ENCODE measurements at places on chromosomes 3 and 15. TPM values are rescaled to one million over a fixed set of nuclear protein-coding genes. Genes with fewer than 3 reads are reported as not detected.

GRCh38 chr3:156434921-156435320 is 120.0 kb downstream of the SSR3 start:
- no peak for ATAC-seq

DNA sequence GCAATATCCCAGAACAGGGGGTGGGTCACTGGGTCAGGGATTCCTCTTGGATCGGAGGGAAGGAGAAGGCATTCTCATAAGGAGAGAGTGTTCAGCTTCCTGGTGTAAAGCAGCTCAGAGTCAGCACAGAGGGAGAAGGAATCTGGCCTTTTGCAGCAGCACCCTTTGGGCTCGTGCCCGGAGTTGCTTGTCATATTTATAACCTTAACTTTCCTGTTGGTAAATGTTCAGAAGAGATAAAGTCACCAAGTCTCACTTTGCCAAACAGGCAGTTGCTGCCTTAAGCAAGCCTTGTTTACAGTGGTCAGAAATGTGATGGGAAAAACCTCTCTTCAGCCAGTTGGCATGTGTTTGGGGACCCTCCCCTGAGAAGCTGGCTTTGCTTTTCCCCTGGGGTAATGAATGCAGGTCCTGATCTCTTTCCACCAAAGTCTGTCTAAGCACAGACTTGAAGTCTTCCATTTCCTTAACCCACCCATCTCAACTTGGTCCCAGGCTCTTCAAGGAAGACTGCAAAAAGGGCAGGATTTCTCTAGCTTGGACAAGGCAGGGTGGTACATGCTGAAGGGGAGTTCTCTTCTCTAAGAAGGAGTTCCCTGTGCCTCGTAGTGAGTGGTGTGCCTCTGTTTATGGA is 206.9 kb upstream of the BHLHE40 start:
- peak; percentile 77 for ATAC-seq

DNA sequence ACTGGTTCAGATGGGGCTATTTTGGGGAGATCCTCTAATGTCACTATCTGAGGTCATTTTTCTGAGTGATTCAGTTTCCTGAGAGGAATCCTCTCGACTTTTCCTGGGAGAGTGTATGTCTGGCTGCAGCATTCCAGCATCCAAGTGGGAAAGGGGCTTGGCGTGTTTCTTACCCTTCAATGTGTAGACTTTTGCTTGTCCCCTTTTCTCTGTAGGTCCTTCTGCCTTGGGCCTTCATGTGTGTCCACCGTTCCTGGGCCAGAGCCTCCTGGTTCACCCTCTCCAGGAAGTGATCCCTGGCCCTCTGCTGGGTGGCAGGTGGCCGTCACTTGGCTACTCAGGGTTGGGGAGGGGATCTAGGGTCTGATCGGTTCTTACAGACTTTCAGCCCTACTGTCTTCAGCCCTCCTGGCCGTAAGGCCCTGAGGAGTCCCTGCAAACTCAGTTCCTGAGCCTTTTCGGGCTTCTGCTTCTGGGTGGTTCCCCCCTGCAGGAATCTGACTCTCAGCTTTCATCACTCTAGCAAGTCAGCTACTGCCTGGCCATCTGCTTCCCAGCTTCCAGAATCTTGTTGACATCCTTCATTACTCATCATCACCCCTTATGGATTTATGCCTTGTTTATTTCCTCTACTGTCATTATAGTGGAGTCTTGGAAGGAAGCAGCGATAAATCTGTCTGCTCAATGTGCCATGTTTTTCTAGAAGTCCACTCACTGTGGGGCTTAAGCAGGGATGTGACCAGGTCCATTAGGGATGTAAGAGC is 36.5 kb downstream of the GOLGA6L10 start:
- no peak for ATAC-seq

- ATAC-seq, result no peak
These were observed 86.1 kb upstream of the NTRK3 start for GRCh38 chr15:88342666-88343065.

- ATAC-seq, result no peak
These were observed 47.4 kb upstream of the TPM1 start for GRCh38 chr15:62994975-62995681.

DNA sequence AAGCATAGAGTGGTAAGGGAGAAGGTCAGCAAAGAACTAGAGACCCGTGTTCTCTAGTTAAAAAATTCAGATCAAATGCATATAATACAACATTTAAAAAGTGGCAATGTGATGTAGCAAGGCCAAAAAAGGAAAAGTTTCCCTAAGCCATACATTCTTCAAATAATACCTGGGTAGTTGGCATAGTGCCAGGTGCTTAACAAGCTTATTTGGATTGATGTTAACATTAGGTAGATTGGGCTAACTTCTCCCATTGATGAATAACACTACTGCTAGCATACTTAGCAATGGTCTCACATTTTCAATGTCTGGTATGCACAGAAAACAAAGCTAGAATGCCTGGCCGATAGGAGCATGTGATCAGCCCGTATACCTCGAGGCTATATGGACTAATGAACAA is 283.6 kb upstream of the RARB start:
- ATAC-seq, result no peak

GRCh38 chr15:24955531-24955921 is 739 bp downstream of the SNRPN start:
- peak; percentile 1 for ATAC-seq

GRCh38 chr15:85362436-85363081 is 17.8 kb upstream of the AKAP13 start:
- no peak for ATAC-seq

DNA sequence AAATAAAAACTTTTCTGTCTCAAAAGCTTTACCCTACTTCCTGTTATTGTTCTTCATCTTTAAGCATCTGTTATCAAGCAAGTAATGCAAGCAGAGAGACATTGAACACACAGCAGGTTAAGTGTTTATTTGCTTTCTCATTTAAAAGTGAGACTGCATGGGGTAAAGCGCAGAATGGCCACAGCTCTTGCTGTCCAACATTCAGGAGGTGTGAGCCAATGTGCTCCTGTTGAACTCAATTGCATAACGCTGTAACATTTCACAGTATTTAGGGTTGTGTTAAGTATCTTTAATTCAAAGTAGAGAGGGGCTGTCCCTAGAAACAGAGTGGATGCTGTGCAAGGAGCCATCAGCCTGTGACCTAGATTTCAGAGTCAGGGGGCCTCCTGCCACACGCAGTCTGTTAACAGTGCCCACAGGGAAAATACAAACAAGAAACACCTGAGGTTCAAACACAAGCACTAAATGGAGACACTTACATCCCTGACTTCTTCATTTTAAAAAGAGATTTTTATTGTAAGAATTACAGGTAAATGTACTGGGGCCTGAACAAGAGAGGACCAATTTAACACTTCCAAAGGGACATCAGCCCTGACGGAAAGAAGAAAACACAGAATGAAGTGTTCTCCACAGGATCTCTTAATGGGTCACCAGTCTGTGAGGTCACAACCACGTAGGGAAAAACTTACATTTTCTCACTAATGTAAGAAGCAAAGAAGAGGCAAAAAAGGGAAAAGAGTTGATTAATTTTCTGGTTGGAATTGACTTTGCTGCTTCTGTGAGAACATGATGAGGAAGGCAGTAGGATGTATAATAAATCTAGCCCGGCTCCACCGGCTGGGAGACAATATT is 815.1 kb downstream of the VGLL3 start:
- no peak for ATAC-seq

GRCh38 chr3:58478781-58479180 is 13.1 kb upstream of the KCTD6 start:
- ATAC-seq, result no peak

DNA sequence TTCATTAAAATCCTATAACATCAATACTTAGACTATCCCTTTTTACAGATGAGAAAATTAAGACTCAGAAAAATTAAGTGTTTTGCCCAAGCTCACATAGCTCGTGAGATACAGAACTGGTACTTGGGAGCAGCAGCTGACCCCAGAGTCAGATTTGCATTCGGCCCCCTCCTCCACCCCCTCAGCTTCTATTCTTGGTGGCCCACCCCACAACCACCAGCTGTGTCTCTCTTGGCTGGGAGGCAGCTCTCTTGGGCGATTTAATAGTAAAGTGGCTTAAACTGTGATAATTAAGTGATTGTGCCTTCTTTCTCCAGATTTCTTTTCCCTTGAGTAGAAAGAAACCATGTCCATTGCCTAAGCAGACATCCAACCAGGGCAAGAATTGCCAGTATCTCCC is 203.6 kb upstream of the PDZRN3 start:
- no peak for ATAC-seq

DNA sequence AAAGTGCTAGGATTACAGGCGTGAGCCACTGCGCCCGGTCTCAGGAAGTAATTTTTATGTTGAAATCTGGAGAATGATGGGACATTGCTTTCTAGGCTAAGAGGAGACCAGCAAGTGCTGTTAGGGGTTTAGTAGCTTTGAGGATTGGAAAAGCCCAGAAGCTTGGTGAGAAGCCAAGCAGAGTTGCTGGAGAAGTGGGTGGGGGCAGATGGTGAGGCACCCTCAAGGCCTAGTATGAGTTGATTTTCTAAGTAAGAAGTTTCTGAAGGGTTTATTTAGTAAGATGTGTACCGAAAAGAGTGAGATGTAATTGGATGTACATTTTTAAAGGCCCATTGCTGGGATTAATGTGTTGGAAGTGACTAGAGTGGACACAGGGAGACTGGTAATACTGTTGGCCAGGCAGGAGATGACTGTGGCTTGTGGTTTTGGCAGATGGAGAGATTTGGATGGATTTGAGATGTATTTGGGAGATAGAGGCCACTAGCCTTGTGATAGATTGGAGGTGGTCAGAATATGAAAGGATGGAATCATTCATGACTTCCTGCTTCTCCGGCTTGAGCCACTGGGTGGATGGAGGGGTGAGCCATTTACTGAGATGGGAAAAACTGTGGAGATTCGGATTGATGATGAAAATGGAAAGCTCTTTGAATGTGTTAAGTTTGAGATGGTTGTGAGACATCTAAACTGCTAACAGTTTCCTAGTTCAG is 2.3 kb downstream of the LRRC28 start:
- ATAC-seq, result no peak

- no peak for ATAC-seq
These were observed 71.2 kb upstream of the ITGA11 start for GRCh38 chr15:68503213-68503612.

DNA sequence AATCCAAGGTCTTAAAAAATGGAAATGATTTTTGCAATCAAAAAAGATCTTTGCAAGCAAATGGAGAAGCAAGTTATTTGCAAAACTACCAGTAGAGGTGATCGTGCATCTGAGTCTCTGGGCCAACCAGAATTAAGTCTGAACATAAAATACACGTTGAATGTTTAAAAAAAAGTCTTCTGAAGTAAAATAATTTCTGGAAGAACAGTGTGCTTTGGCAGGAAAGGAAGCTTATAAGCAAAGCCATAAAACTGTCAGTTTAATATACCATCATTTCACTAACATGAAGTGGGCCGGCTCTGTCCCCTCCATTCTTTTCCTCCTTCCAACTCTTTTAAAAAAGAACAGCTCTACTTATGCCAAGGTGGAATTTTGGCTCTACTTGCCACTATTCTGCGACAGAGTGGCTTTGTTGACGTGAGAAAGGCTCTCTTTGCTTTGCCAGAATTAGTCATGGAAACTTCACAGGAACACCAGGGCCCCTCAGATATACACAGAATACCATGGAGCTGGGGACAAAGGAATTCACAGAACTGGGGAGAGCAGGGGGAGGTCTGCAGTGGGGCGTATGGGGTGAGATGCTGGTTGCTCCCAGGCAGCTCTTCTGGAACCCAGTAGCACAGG is 29.8 kb downstream of the FSTL1 start:
- peak; percentile 60 for ATAC-seq

GRCh38 chr3:182618981-182619591 is 174.2 kb upstream of the ATP11B start:
- ATAC-seq, result no peak

DNA sequence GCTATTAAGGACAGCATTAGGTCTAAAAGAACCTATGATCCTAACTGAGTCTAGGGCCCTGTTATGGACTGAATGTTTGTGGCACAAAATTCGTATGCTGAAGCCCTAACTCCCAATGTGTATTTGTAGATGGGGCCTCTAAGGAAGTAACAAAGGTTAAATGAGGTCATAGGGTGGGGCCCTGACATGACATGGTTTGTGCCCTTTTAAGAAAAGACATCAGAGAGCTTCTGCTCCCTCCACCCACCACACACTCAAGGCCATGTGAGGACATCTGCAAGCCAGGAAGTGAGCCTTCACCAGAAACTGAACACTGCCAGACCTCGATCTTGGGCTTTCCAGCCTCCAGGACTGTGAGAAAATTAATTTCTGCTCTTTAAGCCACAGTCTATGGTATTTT is 49.2 kb downstream of the PHC3 start:
- ATAC-seq, result no peak

DNA sequence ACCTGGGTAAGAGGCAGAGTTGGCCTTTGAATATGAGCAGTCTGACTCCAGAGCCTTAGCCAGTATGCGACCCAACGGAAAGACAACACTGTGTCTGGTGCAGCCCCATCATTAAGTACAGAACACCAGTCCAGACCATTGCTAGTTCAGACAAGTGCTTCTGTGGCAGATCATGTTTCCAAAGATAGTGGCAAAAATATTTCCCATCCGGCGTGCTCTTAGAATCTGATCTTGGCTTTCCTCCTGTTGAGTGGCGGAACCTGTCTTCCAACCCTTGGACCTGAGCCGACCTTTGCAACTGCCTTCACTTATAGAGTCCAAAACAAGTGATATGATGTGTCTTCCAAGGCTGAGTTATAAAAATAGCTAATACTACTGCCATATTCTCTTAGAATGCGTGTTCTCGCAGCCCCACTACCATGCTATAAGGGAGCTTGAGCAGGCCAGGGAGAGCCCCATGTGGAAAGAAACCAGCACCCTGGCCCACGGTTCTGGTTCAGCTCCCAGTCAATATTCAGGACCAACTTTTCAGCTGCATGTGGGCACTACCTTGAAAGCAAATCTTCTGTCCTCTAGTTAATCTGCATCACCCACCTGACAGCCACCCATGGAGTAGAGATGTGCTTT is 322.4 kb upstream of the SLCO3A1 start:
- no peak for ATAC-seq

DNA sequence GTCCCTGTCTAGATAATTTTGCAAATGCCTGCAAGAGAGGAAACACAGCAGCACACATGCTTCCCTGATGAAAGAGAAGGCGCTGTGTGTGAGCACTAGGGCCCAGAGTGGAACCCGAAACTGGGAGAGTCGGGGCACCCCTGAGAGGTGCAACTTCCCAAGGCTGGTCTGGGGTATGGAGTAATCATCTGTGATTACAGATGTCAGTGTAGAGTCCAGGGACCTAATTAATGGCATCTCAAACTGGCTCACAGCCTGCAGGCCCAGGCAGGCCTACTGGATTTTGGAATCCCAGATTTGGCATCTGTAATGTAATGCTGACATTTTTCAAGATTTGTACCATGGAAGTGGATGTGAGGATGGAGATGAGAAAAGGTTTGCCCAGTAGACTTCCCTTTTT is 29.4 kb downstream of the PGPEP1L start:
- no peak for ATAC-seq

- no peak for ATAC-seq
These were observed 71.5 kb downstream of the RAD18 start for GRCh38 chr3:8891774-8892173.

GRCh38 chr3:18657858-18658820 is 233.0 kb upstream of the SATB1 start:
- ATAC-seq, result no peak

GRCh38 chr15:99123713-99124451 is 19.0 kb downstream of the SYNM start:
- peak; percentile 89 for ATAC-seq

The KCNMB3 gene
- total RNA-seq, result 1.0 TPM

The C3orf38 gene
- total RNA-seq, result 16.4 TPM

The LCTL gene
- total RNA-seq, result not detected

The VPS33B gene
- total RNA-seq, result 12.8 TPM

The TMC3 gene
- 0.35 TPM for total RNA-seq

The ZNF80 gene
- total RNA-seq, result not detected

The CILP gene
- 92.0 TPM for total RNA-seq

The MAP6D1 gene
- total RNA-seq, result 0.35 TPM

The DCP1A gene
- total RNA-seq, result 37.4 TPM

The GRM2 gene
- total RNA-seq, result 0.13 TPM

The MME gene
- 1.5 TPM for total RNA-seq

The PEX11A gene
- total RNA-seq, result 11.6 TPM
